Small intestine (tissue), 16 donors: ENCODE measurements at places on chromosomes 6 and 20. TPM values are rescaled to one million over a fixed set of nuclear protein-coding genes. Genes with fewer than 3 reads are reported as not detected.

The KCNK15 gene
- not detected for polyA plus RNA-seq

GRCh38 chr6:30615958-30616810, 859 bp downstream of the PPP1R10 start:
- H3K27ac ChIP-seq, result peak overlapping the region; percentile 99
- peak overlapping the region; percentile 92 for H3K4me3 ChIP-seq
- no peaks in the 10 kb centered on the region for H3K27me3 ChIP-seq
- peaks cover 24% of the 10 kb centered on the region for H3K36me3 ChIP-seq
- DNase-seq, result peak; percentile 52
- peaks cover 3% of the 10 kb centered on the region for H3K4me1 ChIP-seq

- H3K4me3 ChIP-seq, result no peak overlapping the region
- DNase-seq, result no peak
- no peaks in the 10 kb centered on the region for H3K36me3 ChIP-seq
- H3K27me3 ChIP-seq, result no peaks in the 10 kb centered on the region
- H3K4me1 ChIP-seq, result no peaks in the 10 kb centered on the region
- H3K27ac ChIP-seq, result no peak overlapping the region
These were observed 352.6 kb downstream of the RIMS1 start for GRCh38 chr6:72238900-72239299.

GRCh38 chr6:37705239-37706051, 7.8 kb upstream of the MDGA1 start:
- peak overlapping the region; percentile 44 for H3K27ac ChIP-seq
- no peaks in the 10 kb centered on the region for H3K27me3 ChIP-seq
- no peaks in the 10 kb centered on the region for H3K4me1 ChIP-seq
- H3K4me3 ChIP-seq, result peak overlapping the region; percentile 59

The VWA7 gene
- 2.9 TPM for polyA plus RNA-seq

GRCh38 chr20:7366189-7366588, 574.1 kb downstream of the HAO1 start:
- H3K36me3 ChIP-seq, result no peaks in the 10 kb centered on the region
- no peaks in the 10 kb centered on the region for H3K27me3 ChIP-seq
- no peaks in the 10 kb centered on the region for H3K4me1 ChIP-seq
- no peak overlapping the region for H3K27ac ChIP-seq
- H3K4me3 ChIP-seq, result no peak overlapping the region

DNA sequence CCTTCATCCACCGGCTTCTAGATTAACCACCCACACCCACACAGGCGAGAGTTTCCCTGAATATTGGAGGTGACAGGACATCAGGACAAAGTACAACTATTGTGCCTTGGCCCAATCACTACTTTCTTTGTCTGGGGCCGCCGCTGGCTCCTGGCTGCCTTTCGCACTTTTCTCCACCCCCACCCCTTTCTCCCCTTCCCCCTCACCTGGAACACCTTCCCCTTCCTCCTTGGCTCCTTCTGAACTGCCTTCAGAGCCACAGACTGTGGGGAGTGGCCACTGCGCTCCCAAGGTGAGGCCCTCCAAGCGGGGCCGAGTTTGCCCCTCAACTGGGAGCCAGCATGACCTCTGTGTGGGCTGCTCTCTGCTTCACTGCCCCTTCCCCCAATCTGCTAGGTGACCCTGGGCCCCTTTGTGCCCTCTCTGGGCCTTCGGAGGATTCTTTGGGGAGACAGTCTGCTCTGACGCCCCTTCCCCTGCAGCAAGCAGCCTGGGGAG, 3.0 kb upstream of the VEGFA start:
- peak overlapping the region; percentile 90 for H3K27ac ChIP-seq
- no peaks in the 10 kb centered on the region for H3K27me3 ChIP-seq
- peaks cover 9% of the 10 kb centered on the region for H3K4me1 ChIP-seq
- H3K4me3 ChIP-seq, result no peak overlapping the region
- peak; percentile 76 for DNase-seq

GRCh38 chr20:11867291-11867919, 50.3 kb upstream of the BTBD3 start:
- no peak for DNase-seq
- H3K4me1 ChIP-seq, result no peaks in the 10 kb centered on the region
- no peaks in the 10 kb centered on the region for H3K36me3 ChIP-seq

- DNase-seq, result no peak
- H3K4me1 ChIP-seq, result no peaks in the 10 kb centered on the region
- no peaks in the 10 kb centered on the region for H3K36me3 ChIP-seq
- peaks cover 11% of the 10 kb centered on the region for H3K27me3 ChIP-seq
- H3K27ac ChIP-seq, result no peak overlapping the region
These were observed 21.2 kb upstream of the ZNF184 start for GRCh38 chr6:27494103-27494502.

DNA sequence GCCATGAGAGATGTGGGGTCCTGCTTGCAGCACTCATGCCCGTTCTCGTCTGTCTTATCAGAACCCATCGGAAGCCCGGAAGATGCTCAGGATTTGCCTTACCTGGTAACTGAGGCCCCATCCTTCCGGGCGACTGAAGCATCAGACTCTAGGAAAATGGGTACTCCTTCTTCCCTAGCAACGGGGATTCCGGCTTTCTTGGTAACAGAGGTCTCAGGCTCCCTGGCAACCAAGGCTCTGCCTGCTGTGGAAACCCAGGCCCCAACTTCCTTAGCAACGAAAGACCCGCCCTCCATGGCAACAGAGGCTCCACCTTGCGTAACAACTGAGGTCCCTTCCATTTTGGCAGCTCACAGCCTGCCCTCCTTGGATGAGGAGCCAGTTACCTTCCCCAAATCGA, 8.3 kb downstream of the PI16 start:
- DNase-seq, result peak; percentile 35
- H3K27ac ChIP-seq, result no peak overlapping the region
- H3K36me3 ChIP-seq, result peaks cover 3% of the 10 kb centered on the region
- no peak overlapping the region for H3K4me3 ChIP-seq
- peaks cover 16% of the 10 kb centered on the region for H3K4me1 ChIP-seq

GRCh38 chr20:37816003-37816402, 86.9 kb upstream of the VSTM2L start:
- no peak overlapping the region for H3K4me3 ChIP-seq
- no peak for DNase-seq
- H3K27me3 ChIP-seq, result no peaks in the 10 kb centered on the region
- H3K27ac ChIP-seq, result no peak overlapping the region
